Smooth muscle cell of the brain vasculature (primary cell): ENCODE measurements at places on chromosomes 3 and 15.

- no peak for DNase-seq
These were observed 91.3 kb upstream of the ATP10A start for GRCh38 chr15:25954398-25954797.

GRCh38 chr3:96192966-96193550, 621.3 kb upstream of the EPHA6 start:
- DNase-seq = no peak

- DNase-seq = no peak
These were observed 36.9 kb upstream of the CRBN start for GRCh38 chr3:3216401-3216800.

DNA sequence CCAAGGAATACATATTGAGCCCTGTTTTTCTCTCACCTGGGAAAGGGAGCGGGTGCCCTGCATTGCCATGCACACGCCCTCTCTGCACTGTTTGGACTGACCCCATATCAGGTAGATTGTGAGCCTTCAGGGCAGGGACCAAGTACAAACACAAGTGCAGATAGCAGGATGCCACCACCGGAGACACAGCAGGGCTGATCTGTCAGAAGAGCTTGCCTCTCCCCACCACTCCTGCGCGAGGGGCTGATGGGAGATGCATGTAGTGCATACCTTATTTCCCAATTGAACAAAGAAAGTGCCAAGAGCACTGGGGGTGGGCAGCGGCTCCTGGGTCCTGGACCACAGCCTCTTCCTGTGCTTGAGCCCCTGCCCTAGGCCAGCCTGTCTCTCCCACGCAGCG, 9.0 kb upstream of the SLCO2A1 start:
- no peak for DNase-seq

- DNase-seq = no peak
These were observed 37.5 kb upstream of the CHST2 start for GRCh38 chr3:143081844-143082778.

- no peak for DNase-seq
These were observed 22.4 kb downstream of the GJD2 start for GRCh38 chr15:34732430-34732829.

- no peak for DNase-seq
These were observed 101.5 kb downstream of the PGPEP1L start for GRCh38 chr15:98905963-98906711.

DNA sequence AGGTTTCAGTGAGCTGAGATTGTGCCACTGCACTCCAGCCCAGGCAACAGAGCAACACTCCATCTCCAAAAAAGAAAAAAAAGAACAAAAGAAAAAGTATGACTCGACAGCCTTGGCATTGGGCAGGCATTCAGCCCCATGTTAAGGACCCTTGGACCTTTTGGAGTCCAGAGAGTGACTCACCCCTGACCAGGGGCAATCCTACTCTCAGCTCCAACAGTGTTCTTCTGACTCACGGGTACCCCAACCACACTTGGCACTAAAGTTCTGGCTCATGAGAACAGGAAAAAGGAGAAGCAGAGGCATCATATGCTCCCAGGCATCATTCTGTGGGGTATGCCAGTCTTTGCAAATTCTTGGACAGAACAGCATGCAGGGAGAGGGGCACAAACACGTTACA, 252.4 kb upstream of the HES1 start:
- no peak for DNase-seq

GRCh38 chr15:76343313-76343996, 6.9 kb downstream of the ISL2 start:
- DNase-seq = no peak

DNA sequence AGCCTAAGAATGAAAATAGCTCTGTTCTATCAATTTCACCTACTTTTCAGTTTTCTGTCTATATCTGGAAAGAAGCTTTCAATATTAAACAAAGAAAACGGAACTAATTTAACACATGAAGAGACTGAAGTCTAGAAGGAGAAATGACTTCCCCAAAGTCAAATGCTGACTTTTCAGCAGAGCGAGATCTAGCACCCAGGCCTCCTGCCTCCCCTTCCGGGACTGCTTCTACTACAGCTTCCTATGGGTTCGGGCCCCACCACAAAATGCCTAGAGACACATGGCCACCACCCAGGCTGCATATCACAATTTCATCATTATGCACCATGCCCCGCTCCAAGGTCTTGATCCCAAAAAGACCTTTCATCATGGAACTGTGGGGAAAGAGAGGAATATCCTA, 104.5 kb downstream of the SST start:
- no peak for DNase-seq

DNA sequence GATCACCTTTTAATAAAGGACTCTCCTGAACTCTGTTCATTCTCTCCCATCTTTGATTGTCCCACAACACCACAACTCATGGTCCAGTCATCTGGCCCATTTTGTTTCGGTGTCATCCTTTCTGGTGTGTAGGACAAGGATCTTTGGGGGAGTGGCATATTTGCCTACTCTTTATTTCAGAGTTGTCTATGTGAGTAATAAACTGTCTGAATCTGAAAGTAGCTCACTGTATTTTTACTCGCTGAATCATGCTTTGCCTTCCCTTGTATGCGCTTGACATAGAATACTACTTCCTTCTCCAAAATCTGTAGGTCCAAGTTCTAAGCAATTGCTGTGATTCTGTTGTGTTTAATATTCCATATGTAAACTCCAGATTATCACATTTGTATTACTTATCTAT, 29.9 kb upstream of the NOX5 start:
- DNase-seq = no peak

GRCh38 chr15:55823699-55824340, 80.9 kb upstream of the PRTG start:
- no peak for DNase-seq

GRCh38 chr3:4992118-4992517, 12.9 kb downstream of the BHLHE40 start:
- DNase-seq = no peak

DNA sequence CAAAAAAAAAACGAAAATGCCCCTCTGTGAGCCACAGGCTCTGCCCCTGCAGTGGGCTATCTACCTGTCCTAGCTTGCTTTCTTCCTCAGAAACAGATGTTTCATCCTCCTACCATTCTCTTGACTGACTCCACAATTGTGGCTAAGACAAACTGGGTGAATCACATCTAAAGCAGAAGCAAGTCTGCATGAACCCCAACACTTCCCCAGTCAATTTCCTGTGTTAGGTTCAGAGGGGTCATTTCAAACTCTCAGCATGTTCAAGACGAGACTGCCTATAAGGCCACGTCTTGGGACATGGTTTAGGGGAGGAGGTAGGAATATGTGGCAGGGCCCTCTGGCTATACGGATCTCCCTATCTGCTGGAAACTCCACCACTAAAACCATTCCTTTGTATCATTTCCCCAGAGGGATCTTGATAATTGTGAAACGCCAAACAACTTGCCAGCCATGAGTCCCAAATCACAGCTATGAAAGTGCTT, 28.6 kb upstream of the ANKDD1A start:
- DNase-seq = no peak

- no peak for DNase-seq
These were observed 7.4 kb downstream of the PDE8A start for GRCh38 chr15:84988909-84989644.

DNA sequence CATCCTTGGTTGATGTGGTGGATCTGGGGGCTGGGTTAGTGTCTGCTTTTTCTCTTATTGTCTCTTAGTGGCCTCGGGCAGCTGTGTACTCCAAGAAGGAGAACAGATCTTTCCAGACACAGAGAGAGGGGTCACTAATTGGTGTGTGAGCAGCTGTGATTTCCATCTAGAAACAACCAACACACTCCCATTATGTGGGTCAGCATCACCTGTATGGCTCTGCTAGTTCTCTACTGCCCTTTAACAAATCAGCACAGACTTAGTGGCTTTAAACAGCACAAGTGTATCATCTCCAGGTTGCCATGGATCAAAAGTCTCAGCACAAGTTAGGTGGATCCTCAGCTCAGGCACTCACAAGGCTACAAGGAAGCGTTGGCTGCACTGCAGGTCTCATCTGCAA, 156.8 kb downstream of the LRTM1 start:
- DNase-seq = no peak

DNA sequence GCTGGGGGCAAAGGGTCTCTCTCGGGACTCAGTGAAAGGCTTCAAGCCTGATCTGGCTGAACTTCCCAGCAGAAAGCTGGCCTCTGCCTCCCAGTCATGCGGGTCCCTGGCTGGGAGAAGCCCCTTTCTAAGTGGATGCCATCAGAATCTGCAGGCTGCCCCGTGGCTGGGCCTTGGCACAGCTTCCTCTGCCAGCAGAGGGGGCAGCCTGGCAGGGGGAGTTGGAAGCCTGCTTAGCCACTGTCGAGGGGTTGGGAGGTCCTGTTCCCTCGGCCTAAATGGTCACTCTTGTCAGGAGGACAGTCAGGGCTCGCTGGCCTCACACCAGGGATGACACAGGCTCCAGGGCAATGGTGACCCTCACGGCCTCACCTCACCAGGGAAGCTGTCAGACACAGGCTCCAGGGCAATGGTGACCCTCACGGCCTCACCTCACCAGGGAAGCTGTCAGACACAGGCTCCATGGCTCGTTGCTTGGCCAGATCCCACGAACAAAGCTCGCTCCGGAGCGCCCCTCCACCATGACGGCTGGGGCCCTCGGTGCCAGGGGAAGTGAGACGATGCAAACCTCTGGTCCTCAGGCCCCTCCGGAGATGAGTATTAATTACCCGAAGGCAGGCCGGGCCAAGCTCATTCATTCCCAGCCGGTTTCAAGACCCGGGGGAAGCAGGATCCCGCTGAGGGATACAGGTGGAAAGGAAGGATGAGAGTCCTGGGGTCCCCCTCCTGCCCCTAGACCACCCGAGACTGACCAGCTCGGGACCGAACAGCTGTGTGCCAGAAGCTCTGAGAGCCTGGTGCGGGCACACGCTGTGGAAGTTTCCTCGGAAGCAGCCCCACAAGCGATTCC, 151.0 kb downstream of the CHSY1 start:
- no peak for DNase-seq

- DNase-seq = no peak
These were observed 8.3 kb upstream of the USP8 start for GRCh38 chr15:50415752-50416404.

GRCh38 chr15:68312701-68313204, 35.2 kb downstream of the FEM1B start:
- no peak for DNase-seq

DNA sequence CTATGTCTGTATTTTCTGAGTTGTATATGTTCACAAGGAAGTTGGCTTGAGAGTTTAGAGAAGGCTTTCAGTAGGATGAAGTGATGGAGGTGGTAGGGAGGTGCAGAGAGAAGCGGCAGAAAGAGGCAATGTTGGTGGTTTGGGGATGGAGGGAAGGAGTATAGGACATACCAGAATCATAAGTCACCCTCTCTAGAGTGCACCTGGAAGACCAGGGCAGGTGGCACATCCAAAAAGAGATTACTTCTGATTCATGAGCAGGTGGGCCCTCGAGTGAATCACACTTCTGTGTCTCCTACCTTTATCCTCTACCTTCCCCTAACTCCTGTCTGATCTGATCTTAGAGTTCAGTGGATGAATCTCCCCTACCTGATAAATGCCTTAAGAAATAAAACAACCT, 41.8 kb upstream of the MRPL3 start:
- no peak for DNase-seq

GRCh38 chr3:86986671-86987420, 4.1 kb downstream of the VGLL3 start:
- no peak for DNase-seq

- DNase-seq = no peak
These were observed 43.4 kb downstream of the FAM174B start for GRCh38 chr15:92611995-92612745.

DNA sequence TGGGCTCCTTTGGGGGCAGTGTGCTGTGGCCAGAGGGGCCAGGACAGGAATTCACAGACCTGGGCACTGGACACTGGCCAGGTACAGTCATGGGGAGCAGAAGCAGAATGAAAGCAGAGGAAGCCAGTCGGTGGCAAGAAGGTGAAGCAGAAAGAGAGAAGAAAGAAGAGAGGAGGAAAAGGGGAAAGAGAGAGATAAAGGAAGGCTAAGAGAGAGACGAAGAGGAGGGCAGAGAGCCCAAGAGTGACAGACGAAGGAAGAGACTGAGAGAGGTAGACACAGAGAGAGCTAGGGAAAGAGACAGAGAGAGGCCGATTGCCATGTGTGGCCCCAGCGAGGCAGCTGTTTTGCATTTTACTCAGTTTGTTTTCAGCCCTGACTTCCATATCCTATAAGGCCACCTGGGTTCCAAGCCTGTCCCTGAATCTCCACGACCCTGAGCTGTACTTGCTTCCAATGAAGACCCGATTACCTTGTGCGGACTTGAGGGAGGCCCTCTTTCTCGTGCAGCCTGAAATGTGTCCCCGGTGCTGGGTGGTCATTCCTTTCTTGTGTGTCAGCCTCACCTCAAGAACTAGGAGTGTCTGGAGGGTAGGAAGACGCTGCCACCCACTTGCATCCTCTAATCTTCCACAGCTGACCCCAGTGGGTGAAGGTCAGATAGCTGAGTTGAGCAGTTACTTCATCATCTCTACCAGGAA, 73.9 kb downstream of the LSM3 start:
- no peak for DNase-seq

- peak; percentile 44 for DNase-seq
These were observed 67.2 kb downstream of the LIPC start for GRCh38 chr15:58498821-58499580.

GRCh38 chr15:65466901-65467300, 44.2 kb upstream of the IGDCC4 start:
- DNase-seq = no peak

DNA sequence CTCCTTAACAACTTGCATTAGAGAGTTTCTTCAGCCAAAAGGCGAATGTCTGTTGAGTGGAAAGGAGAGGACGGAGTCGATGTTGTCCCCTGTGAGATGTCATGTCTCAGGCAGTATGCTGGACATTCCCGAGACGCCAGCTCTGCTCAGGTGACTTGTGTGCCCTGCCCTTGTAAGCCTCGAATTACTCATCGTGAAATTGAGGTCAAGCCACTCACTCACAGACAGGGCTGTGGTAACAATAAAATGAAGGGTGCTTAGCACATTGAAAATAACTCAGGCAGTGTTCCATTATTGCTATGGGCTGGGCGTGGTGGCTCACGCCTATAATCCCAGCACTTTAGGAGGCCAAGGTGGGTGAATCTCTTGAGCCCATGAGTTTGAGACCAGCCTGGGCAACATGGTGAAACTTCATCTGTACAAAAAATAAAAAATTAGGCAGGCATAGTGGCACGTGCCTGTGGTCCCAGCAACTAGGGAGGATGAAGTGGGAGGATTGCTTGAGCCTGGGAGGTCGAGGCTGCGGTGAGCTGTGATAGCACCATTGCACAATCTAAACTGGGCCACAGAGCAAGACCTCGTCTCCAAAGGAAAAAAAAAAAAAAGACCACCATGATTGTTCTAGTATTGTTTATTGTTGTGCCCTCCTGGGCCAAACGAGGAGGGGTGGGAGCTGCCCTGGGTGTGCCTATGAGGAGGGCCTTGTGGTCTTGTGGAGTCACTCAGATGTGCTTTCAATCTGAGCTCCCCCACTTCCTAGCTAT, 214.4 kb downstream of the THSD4 start:
- DNase-seq = no peak
